NCI-H1694 treated with DMSO at 0.1 percent for 48 hours (cell line): ENCODE measurements at places on chromosomes 3 and 15.

GRCh38 chr3:33167716-33168336, 50.8 kb downstream of the SUSD5 start:
- no peak for DNase-seq

- no peak for DNase-seq
Observed at GRCh38 chr3:161104561-161105551, at the start of gene B3GALNT1. Gene B3GALNT1, minus strand, starts transcription at chr3:161105349. Its CDS starts 18,595 bp downstream, at chr3:161086754.

GRCh38 chr3:10322352-10322710, 1.4 kb upstream of the SEC13 start:
- no peak for DNase-seq

DNA sequence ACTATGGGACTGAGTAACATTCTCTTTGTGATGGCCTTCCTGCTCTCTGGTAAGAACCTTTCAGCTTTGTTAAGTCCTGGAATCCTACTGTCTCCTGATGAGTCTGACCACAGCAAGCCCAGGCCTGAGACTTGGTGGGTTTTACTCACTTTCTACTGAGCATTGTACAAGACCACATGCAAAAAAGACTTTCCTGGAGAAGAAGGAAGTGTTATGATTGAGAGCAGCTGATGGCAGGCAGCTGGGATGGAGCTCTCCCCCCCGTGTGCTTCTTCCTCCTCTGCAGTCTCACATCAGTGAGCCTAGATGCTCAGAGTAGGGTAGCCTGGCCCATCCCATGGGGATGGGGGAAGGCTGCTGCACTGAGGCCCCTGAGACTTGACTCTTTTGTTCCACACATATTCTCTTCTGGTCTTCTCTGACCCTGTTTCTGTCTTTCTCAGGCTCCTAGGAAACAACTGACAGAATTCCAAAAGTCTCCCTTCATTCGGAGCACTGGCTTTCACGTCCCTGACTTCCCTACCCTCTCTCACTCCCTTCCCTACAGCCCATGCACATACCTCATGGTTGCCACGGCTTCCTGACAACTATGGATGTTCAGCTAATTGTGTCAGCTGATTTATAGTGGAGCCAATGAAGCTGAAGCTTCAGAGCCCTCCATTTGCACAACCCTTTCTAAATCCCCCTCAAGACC, 36.6 kb downstream of the CD86 start:
- no peak for DNase-seq

GRCh38 chr3:90052425-90052950, 945.1 kb downstream of the EPHA3 start:
- no peak for DNase-seq

- no peak for DNase-seq
Observed at GRCh38 chr15:90497912-90498311, 31.8 kb upstream of the CRTC3 start.

DNA sequence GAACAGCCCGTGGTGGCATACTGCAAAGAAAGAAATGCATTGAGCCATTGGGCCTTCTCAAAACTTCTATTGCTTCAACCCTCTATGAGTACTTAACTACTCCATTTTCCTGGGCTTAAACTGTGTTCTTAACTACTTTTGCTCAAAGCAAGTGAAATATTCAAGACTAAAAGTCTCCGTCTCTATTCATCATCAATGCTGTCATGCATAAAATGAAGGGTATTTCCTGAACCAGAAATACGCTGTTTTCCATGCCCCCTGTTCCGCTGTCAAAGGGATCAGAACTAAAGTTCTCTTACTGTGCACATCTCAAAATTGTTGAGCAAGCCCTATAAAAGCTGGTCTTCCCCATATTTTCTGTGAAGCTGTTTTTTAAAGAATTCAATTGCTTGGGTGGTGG, 20.3 kb downstream of the SIAH2 start:
- no peak for DNase-seq

DNA sequence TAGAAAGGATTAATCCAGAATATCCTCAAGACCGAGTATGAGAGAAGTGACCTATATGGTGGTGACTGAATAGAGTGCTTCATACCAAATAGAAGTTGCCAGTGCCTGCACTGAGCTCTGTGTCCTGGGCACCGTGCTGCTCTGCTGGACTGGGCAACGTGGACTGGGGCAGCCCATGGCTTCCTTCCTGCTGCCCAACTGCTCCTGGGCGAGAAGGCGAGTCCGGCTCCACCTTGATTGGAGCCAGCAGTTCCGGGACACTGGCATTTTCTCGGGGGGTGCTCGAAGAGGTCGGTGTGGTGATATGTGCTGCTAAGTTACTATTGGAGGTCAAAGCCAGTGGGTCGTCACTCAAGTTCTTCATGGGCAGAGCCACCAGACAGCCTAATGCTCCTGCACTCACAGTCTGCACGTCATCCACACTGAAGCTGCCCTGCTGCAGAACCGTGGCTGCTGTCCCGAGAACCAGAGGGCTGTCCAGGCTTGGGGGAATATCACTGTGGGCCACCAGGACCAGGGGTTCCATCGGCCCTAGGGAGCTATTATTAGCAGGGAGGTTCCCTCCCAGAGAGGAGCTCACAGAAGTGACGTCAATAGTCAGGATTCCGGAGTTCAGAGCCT, 14.1 kb downstream of the ZXDC start:
- no peak for DNase-seq

DNA sequence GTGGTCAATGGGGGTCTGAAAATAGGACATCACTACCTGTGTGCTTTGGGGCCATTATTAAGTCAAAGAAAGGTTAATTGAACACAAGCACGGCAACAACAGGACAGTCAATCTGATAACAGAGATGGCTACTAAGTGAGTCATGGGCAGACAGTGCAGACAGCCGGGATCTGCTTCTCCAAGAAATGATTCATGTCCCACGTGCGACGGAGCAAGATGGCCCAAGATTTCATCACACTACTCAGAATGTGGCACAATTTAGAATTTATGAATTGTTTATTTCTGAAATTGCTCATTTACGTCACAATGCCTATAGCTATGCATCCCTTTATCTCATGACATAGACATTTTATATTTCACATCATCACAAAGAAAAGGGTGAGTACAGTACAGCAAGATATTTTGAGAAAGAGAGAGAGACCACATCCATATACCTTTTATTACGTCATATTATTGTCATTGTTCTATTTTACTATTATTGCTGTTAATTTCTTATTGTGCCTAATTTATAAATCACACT, 770.6 kb upstream of the NR2F2 start:
- DNase-seq: no peak

- no peak for DNase-seq
Observed at GRCh38 chr15:39230908-39231285, 350.0 kb upstream of the THBS1 start.

DNA sequence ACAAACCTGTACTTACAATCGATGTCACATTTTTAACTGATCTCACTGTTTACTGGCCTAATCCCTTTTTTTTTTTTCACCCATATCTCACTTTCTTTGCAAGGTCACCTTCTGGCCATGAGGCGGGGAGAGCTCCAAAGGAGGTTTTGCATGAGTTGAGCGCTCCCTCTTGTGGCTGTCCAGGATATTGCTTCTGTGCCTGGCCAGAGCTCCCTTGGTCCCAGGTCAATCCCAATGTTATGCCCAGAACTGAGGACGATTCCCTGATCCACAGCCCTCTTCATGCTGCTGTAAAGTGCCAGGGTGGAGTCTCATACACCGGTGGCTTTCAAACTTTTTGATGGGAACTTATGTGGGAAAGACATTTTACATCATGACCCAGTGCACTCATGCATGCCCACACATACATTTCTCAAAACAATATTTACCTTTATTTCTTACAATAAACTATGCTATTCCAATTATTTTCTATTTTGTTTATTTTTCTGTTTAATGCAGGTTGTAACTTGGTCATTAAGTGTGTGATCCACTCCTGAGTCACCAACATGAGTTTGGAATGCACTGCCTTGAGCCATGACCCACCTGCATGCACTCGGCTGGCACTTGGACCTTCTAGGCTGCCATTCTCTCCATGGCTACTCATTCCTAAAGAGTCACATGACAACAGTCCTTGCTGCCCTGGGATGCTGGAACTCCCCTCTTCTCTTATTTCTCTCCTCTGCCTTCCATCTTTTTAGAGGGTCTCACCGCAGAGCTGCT, 9.6 kb upstream of the SST start:
- peak; percentile 25 for DNase-seq

- DNase-seq: no peak
Observed at GRCh38 chr3:54784021-54784420, 143.8 kb downstream of the LRTM1 start.

DNA sequence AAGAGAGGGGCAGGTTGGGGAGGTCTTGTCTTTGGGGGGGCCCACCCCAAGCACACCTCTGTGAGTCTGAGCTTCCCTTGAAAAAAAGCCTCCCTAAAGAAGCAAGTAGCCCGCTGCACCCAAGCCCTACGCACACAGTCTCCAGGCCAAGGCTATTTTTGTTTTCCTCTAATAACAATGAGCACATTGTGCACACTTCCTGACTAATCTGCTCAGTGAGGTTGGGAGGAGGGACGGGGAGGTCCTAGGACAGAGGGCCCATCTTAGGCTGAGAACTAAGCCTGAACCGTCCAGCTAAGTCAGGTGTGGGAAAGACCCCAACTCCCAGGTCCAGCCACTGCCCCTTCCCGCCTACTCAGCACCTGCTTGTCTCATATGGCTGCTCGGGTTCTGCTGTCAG, 87.2 kb downstream of the HMG20A start:
- no peak for DNase-seq

- DNase-seq: no peak
Observed at GRCh38 chr3:141294848-141295247, 63.2 kb downstream of the PXYLP1 start.

DNA sequence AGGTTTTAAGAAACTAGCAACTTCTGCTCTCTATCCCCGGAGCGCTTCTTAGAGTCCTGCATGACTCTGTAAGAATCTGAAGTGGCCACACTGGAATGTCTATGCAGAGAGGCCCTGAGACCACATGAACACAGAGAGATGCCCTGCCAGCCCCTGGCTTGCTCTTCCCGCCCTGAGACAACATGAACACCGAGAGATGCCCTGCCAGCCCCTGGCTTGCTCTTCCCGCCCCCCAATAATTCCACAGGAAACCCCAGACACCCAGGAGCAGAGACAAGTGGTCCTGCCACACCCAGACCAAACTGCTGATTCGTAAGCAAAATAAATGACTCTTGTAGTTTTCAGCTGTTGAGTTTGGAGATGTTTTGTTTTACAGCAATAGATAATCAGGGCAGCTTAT, 166.1 kb downstream of the OSBPL10 start:
- no peak for DNase-seq

DNA sequence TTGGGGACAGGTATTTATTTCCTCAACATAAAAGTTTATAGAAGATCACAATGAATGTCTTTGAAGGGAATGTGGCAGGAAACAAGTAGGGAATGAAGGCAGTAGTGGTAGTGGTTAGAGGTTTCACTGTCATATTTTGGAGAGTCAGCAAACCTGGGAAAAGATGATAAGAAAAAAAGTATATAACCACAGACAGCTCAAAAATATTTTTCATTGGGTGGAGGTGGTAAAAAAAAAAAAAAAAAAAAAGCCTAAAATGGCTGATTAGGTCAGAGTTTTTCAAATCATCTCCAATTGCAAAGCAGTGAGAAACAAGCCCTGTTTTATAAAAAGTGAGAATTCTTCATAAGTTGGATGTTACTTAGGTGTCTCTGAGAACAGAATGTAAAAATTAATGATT, 400.0 kb downstream of the LSAMP start:
- DNase-seq: no peak
